ENCODE measurements at places on chromosomes 2 and 18.
A peak's percentile ranks its signal among the peaks of the same experiment; 100 is the strongest.

GRCh38 chr2:174438146-174438886 is 42.8 kb downstream of the SCRN3 start:
- no peak for DNase-seq

DNA sequence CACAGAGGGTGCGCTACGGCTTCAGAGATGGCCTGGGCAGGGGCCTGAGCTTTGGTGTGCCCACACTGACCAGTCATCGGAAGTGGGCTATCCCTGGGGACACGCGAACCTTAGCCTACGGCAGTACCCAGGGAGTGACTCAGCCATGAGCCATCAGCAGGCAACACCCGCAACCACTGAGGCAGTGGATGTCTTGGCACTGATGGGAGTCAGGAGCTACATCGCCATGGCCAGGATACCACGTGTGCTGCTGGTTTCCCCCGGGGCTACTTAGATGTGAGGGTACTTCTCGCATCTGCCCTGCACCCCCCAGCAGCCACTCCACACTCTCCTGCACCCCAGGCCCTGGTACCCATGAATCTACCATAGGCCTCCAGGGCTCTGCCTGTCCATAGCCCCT is 12.8 kb upstream of the HPCAL1 start:
- no peak for DNase-seq

DNA sequence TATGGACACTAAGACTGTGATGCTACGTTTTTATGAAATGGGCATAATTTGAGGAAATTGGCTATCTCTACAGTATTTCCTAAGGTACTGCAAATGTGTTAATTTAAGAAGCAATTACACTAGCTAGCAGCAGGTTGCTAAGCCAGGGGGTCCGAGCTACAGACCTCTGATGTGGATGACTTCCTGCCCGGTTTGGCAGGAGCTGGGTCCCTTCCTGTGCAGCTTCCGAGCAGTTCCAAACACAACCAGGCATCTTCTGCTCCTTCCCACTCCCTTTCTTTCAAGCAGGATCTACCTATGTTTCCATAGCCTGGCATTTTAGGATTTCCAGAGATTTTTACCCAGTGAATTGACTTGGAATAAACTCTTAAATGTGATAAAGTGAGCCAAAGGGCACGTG is 55.7 kb downstream of the SCN2A start:
- DNase-seq = no peak

DNA sequence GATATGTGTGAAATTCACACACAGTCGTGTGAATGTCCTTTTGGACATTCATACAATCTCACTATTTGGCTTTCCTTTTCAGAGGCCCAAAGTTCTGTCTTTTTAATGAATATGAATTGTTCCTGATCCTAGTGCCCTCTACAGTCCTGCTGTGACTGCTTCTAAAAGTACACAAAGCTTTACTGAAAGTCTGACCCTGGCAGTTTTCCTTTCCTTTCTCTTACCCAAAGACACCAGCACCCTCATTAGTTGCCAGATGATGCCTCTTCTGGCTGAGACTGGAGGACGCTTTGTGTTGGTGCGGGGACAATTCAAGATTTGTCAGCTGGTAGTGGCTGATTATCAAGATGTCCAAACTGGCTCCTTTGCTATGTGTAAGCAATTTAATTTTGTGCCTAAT is 81.8 kb upstream of the CDCA7 start:
- no peak for DNase-seq

GRCh38 chr2:58788402-58788801 is 547.3 kb upstream of the FANCL start:
- DNase-seq = no peak

- DNase-seq = peak; percentile 66
Observed at GRCh38 chr2:174486563-174487107, at the start of gene GPR155. TSS of gene GPR155 (minus strand) at chr2:174487029. CDS start at chr2:174481956, 5,073 bp downstream.

GRCh38 chr2:16246911-16247310 is 306.6 kb downstream of the MYCN start:
- no peak for DNase-seq

- no peak for DNase-seq
Observed at GRCh38 chr2:162126527-162126926, 25.5 kb downstream of the GCG start.

DNA sequence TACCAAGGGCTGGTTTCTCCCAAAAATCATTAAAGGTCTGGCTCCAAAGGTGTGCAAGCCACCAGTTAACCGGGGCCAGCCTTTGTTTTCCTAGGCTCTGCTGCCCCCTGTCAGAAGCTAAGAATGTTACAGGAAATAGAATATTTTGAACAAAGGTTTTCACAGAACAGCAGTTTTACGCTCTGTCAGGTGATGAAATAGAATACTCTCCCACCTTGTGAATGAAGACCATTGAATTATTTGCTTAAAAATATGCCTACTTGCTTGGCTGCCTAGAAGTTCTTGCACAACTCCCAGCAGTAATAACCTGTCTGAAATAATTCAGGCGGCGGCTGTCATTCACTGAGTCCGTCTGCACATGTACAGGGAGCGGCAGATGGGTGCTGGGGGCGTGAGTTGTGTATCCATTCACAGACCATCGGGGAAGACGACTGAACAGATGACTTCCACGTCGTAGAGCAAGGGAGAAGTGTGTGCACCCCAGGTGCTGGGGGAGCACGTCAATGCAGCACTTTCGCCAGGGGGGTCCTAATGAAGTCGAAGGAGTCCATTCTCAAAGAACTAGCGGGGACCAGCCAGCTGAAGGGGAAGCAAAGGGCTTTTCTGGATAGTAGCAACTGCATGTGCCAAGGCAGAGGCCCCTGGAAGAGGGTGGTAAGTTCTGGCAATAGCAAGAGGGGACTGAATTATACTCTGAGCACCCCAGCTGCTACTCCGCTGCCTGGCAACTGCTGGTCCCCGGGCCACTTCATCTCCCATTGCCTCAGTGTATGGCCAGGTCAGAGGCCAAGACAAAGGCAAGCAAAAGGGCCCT is 56.1 kb downstream of the SF3B1 start:
- peak; percentile 62 for DNase-seq

GRCh38 chr2:122780251-122780650 is 1024.8 kb downstream of the TSN start:
- DNase-seq = no peak

DNA sequence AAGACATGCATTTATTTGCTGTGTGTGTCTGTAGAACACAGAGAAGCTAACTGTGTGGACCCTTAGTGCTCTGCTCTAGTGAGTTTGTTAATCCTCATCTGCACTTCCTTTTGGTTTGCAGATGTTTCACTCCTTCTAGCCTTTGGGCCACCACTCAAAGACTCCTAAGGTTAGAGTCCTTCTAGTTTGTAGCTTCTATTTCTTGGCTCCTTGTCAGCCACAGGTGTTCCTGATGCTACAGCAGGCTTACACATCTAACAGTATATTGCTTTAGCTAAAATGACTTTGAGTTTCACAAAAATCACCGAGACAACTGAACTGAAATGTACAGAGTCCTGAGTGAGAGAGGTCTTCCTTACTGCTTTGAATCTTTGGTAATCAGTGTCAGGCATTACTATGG is 551.4 kb downstream of the NRXN1 start:
- no peak for DNase-seq

DNA sequence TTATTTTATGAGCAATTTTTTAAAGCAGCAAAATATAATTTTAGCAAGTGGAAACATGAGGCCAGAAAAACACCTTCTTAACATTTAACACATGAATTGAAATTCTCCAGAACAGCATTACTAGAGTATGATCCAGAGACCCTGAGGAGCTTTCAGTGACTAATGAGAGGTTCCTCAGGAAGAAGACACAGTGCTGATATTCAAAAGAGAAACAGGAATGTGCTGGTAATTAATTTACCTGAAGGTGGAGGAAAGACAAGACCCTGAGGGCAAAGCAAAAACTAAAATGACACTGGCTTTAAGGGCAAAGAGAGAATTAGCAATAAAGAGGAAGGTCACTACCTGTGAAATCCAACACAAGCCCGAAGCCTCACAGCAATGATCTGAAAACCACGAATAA is 97.0 kb downstream of the CDH2 start:
- no peak for DNase-seq

- DNase-seq = no peak
Observed at GRCh38 chr2:25602333-25602723, 71.0 kb downstream of the DTNB start.

DNA sequence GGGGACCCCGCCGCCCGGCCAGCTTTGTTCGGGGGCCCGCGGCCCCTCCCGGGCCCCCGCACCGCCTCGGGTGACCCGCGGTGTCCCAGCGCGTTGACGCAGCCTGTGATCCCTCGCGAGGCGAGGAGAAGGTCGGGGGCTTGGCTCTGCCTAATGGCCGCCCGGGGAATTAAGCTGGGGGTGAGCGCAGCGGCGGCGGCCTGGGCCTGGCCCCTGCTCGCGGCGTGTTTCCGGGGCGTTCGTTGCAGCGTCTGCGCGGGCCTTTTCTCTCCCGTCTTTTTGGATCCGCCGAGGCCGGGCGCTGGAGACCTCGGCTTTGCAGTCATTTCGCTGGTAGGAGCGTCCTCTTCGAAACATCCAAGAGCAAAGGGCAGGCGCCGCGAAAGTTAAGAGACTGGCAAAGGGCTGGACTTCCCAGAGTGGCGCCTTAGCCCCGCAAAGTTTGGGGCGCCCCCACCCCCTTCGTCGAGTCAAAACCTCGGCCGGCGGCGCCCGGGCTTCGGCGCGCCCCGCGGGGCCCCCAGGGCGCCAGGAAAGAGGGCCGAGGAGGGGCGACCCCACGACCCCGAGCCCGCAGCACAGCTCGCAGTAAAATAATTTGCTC is 1.3 kb downstream of the SALL3 start:
- DNase-seq = no peak

- no peak for DNase-seq
Observed at GRCh38 chr2:7670905-7671641, 753.9 kb downstream of the RNF144A start.

DNA sequence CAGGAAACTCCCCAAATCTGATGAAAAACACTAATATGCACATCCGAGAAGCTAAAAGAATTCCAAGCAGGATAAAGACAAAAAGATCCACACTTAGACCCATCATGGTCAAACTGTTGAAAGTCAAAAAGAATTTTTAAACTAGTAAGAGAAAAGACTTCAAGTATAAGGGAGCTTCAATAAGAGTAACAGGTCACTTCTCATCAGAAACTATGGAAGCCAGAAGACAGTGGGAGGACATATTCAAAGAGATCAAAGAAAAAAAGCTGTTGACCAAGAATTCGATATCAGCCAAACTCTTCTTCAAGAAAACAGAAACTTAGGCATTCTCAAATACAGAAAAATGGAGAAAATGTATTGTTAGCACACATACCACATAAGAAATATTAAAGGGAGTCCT is 50.4 kb downstream of the ZC3H8 start:
- DNase-seq = no peak

DNA sequence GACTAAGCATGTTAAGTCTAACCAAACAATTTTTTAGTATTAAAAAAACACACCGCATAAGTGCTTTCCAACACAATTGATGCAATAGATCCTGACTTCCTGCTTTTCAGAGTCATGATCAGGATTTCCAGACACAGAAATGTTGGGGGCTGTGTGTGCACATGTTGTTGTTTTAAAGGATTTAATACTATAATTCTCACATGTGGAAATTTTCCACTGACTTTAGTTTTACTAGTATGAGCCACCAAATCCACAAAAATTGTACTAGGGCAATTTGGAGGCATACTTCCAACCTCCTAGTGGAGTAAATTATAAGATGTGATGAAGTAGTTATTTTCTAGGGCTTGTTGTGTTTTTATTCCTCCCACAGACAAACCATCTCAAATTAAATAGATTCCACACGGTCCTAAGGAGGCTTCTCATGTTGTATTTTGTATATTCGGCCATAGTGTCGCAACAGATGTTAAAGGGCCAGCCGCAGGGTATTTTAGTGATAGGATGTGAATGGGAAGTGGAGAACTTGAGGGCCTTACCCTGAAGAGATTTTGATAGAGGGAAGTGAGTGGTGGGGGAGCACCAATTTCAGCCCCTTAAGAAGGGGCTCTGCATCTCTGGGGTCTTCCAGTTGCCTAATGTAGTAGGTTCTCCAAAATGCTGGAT is 108.9 kb upstream of the KLF7 start:
- DNase-seq = no peak

GRCh38 chr2:145764631-145765030 is 1244.7 kb upstream of the ZEB2 start:
- DNase-seq = peak; percentile 43

GRCh38 chr2:88199912-88200682 is 30.0 kb downstream of the THNSL2 start:
- peak; percentile 43 for DNase-seq

- DNase-seq = no peak
Observed at GRCh38 chr18:2508155-2508554, 63.1 kb downstream of the METTL4 start.

DNA sequence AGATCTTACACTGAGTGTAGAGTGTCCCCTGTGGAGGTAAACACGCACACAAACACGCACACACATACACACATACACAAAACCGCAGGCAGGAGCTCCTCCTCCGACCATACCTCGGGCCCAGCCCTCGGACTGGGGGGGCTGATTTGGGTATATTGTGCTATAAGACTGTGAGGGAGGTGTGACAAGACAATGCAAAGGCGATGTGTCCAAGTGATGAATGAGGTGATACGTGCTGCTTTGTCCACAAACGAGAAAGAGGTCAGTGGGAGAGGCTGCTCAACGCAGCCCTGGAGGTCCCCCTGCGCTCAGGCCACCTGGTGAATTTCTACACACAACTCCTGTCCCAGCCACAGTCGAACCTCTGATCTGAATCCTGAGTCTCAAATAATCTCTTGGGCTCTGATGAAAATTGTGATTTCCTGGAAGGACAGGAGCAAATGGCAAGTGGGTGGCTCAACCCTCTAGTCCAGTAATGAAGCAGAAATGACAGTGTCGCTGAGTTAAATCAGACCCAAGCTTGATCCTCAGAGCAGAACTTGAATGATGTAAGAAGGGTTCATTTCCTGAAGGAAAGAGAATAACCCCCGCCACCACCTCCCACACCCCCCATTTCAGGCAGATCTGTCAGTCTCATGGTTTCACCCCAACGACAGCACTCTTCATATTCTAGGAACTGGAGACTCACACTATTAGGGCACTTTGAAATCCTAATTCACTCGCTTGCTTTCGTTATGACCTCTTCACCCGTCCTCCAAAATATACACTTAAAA is 48.9 kb upstream of the ASXL2 start:
- no peak for DNase-seq

DNA sequence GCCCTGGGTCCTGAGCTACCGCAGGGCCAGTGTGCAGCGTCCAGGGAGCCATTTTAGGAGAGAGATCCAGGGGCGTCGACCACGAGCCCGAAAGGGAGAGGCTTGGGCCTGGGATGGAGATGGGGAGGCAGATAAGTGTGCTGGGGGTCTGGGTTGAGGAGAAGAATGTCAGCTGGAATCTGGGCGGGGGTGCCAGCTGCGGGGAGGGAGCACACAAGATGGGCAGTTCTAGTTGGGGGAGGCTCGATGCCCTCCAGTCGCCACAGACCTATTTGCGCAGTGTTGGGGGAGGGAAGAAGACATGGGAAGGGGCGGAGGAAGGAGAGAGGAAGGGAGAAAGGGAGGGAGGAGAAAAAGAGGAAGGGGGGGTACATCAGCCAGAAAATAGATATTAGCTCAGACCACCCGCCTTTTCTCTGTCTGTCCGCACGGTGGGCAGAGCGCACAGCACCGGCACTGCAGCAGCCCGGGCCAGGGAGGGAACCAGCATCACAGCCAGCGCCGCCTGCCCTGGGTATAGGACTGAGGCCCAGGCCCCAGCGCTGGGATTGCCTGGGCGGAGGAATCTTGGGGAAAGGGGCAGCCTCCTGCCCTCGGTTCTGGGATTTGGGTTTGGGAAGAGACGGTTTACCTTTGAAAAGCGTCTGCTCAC is 1.9 kb upstream of the HOXD11 start:
- DNase-seq = peak; percentile 80

- no peak for DNase-seq
Observed at GRCh38 chr2:40032650-40033319, 253.7 kb upstream of the THUMPD2 start.

GRCh38 chr2:83081826-83082690 is 1377.0 kb downstream of the SUCLG1 start:
- peak; percentile 54 for DNase-seq

GRCh38 chr18:3012136-3013023 is 564 bp downstream of the LPIN2 start:
- DNase-seq = peak; percentile 52
